ENCODE measurements at places on chromosomes 6 and 20.

DNA sequence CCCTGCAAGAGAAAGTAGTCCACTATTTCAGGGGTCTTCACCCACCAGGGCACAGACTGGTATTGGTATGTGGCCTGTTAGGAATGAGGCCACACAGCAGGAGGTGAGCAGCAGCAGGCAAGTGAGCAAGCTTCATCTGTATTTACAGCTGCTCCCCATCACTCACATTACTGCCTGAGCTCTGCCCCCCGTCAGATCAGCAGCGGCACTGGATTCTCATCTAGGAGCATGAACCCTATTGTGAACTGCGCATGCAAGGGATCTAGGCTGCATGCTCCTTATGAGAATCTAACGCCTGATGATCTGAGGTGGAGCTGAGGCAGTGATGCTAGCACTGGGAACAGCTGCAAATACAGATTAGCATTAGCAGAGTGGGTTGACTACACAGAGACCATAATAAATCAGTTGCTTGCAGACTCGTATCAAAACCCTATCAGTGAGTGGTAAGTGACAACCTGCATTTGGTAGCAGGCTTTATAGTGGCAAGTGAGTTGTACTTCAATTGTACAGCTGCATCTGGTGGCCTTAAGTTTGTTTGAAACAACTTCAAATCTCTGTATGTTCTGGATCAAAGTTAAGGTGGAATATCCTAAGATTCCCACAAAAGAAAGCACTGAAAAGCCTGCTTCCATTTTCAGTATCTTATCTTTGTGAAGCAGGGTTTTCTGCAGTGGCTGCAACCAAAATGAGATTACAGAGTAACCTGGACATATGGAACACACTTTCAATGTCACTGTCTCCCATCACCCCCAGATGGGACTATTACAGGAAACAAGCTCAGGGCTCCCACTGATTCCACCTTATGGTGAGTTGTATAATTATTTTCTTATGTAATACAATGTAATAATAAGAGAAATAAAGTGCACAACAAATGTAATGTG, 12.8 kb downstream of the C6orf141 start:
- DNase-seq: no peak

- DNase-seq: no peak
Observed at GRCh38 chr6:3009930-3010329, 10.2 kb downstream of the NQO2 start.

GRCh38 chr6:12798326-12798725, 81.8 kb downstream of the PHACTR1 start:
- no peak for DNase-seq

DNA sequence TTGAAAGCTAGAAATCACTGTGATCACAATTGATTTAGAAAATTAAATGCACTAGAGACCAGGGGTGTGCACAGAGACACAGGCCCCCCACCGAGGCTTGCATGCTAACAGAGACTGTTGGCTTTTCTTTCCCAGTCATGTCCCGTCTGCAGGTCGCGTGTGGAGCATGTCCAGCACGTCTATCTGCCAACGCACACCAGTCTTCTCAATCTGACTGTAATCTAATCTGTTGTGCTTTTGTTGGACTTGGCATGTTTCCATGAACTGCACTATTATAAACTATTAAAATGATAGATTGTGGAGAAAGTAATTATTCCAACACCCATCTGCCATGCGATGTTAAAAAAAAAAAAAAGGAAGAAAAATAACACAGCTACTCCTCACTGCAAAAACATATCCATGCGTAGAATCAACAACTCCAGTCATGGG, 17.7 kb downstream of the MYLIP start:
- DNase-seq: no peak

DNA sequence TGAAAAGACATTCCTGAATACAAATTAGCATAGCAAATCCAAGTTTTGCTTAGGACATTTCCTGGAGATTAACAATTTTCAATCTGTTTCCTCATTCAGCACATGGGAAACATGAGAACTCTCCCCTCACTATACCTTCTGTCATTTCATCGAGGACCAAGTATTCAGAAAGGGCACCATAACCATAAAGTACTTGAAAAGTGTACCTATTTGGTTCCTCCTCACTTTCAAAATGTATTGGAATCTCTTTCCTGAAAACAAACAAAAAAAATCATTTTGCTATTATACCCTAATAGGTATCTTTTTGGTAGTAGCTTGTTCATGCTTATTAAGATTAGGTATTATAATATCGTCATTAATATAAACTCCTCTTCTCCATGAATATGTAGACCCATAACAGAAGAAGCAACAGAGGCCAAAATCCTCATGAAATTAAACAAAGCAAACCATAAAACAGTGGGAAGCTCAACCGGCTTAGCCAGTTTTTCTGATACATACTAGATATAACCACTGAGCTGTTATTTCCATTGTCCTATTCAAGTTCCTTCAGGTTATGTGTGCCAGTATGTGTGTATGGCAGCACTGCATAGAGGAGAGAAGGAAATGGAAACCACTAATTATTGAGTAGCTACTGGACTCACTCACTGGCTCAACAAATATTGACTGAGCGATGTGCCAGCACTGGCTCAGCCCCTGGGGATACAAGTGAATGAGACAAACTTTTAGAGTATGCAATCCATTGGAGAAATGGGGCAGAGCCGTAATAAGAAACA, 274.0 kb downstream of the MAFB start:
- no peak for DNase-seq

GRCh38 chr20:53925651-53926401, 144.6 kb downstream of the BCAS1 start:
- DNase-seq: no peak

GRCh38 chr20:59820204-59821041, 113.0 kb downstream of the SYCP2 start:
- no peak for DNase-seq

DNA sequence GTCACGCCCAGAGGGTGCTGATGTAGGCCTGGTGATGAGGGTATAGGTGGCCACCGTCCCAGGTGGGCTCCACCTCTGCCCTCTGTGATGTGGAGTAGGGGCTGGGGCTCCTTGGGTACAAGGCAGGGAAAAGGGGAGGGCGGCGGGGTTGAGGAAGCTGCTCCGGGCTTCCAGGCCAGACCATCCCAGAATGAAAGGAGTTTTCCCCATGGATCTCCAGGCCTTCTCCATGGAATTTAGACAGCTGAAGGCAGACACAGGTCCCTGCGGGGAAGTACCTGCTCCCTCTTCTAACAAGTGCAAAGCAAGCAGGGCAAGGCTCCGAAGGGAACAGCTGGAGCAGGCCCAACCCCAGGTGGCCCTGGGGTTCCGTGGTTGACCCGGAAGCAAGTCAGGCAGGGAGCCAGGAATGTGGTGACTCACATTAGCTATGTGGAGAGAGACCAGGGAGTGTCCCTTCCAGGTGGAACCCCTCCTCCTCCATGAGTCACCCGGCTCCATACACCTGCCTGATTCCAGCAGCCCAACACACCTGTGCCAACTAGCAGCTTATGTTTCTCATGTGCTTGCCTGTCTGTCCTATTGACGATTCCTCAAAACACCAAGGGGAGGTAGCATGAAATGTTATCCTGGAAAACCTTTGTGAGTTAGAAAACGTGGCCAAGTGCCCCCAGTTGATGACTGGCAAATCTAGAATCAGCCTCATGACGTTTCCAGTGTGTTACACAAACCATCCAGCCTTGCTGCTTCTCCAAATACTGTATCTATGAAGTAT, 59.7 kb upstream of the SNX9 start:
- DNase-seq: no peak

GRCh38 chr20:51169813-51170212, 146.9 kb upstream of the KCNG1 start:
- DNase-seq: no peak

DNA sequence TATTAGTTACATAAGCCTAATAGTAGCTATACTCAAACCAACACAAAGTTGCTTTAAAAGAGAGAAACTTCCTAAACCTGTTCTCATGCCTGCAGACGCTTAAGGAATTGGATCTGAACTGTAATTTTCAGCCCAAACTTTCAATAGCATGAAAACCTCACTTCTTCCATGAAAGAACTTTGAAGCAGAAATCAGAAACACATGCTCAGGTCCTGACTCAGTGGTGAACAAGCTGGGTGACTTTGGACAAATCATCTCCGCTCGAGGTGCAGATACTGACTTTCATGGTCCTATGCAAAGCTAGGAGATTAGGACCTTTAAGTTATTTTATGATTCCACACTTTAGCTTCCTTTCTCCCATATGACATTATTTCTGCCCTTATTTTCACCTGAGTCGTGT, 36.5 kb downstream of the NOX3 start:
- DNase-seq: no peak

DNA sequence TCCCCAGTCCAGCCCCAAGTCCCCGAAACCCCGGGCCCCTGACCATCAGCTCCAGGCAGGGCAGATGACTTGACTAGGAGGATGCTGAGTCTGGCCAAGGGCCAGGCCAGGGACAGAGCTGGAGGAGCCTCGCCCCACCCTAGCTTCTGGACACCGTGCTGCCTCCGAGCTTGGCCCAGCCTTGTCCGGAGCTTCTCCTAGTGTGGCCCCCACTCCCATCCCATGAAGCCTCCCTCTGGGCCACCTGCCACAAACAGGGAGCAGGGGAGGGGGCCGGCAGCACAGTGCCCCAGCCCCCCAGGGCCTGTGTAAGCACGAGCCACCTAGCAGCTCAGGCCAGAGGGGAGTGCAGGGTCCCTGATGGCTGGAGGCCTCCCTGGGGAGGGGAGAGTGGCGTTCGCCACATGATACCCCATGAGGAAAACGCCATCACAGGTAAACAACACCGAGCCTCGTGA, 5.3 kb downstream of the EEF1A2 start:
- DNase-seq: no peak

DNA sequence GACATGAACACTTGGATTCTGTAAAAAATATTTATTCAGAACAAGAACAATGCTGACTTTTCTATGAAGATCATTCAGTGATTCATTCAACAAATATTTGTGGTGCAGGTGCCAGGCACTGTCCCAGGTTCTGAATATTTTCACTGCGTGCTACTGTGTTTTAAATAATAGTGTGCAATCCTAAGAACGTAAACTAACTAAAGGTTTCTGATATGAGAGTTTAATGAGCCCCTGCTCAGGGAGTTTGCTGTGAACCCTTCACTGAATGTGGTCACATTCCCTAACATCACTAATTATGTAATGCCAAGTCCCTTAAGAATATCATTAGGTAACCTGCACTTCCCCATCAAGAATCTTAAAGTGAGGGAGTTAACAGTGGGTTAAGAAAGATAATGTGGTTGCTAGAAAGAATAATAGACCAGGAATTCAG, 1.7 kb upstream of the TMEM170B start:
- no peak for DNase-seq

DNA sequence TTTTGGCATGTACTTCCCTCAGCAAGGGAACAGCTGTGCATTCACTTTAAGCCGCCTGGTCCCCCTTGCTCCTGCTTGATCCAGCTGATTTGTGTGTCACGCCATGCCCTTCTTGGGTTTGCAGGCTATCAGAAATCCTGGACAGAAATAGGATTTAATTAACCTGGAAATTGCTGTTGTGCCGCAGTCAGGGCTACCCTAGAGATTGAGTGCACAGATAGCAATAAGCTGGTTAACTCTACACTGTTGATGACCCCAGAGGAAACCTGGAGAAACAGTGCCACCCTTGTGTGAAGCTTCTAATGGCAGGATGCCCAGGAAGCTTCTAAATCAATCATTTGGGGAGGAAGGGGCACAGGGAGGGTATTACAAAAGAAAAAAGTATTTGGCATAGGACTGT, 199.0 kb downstream of the JARID2 start:
- DNase-seq: no peak

DNA sequence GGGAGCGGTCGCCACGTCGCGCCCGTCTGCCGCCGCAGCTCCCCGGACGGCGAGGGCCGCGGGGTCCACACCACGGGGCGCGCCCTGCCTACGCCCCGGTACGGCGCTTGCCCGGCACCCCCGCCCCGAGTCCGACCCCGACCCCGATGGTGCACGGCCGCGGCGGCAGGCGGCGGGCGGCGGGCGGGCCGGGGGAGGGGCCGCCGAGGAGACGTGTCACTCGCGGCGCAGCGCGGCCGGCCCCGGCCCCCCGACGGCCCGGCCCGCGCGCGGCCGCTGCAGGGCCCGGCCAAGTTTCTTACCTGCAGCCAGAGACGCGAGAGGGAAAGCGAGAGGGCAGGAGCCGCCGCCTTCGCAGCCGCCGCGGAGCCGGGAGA, 328 bp downstream of the RRBP1 start:
- DNase-seq: no peak
